ENCODE measurements at places on chromosomes 5 and 9.

- no peak for DNase-seq
Observed at GRCh38 chr5:121182788-121183490, 668.7 kb upstream of the FTMT start.

- DNase-seq: no peak
Observed at GRCh38 chr5:115686051-115686737, 60.4 kb upstream of the TMED7 start.

GRCh38 chr5:131021646-131022045, 143.4 kb downstream of the HINT1 start:
- DNase-seq: no peak

DNA sequence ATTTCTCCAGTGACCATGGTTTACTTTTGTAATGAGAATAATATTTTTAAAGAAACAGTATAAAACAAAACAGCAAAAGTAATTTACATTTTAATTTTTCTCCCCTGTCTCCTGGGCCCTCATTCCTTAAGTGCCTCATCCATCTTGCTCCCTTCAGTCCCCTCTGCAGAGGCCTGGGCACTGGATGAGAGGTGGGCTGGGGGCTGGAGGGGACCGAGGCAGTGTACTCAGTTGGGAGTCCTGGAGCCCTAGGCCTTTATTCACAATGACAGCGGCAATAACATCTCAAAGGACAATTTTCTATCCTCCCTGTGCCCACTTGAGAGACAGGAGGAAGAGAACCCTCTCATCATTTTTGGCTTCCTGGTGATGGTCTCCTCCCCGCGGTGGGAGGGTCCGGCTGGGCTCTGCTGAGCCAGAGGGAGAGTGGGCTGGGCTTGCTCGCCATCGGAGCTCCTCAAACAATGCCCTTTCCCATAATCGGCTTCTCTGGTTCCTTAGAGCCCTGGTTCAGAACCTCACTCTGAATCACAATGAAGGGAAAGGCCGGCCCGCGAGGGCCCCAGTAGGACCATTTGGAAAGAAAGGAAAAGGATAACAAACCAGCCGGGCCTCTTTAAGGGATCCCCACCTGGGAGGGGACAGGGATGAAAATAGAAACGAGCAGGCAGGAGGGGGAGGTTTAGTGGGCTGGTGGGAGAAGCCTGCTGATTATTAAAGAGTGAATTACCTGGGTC, 9.7 kb upstream of the SMIM32 start:
- no peak for DNase-seq

GRCh38 chr5:156037151-156037909, 289.6 kb upstream of the SGCD start:
- DNase-seq: no peak

GRCh38 chr5:93019896-93020295, 561.1 kb downstream of the NR2F1-AS1 start:
- no peak for DNase-seq

GRCh38 chr9:91210318-91210717, 151.4 kb downstream of the AUH start:
- no peak for DNase-seq

- no peak for DNase-seq
Observed at GRCh38 chr9:9790216-9790872, 822.5 kb downstream of the PTPRD start.

DNA sequence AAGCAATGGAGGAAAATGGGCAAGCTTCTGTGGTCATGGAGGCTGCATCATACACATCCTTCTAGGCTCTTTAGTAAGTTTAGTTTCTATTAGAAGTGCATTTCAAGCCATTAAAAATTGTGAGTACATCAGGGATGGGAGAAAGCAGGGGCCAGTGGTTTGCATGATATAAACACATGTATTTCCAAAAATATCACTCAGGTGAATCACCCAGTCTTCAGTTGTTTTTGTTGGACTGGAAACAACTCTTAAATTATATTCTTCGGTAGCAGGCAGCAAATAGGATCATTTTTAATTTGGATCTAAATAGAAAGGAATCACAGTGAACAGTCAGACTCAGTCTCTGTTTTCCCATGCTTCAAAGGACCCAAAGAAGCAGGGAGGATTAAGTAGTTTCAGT, 657.9 kb downstream of the TLR4 start:
- no peak for DNase-seq

DNA sequence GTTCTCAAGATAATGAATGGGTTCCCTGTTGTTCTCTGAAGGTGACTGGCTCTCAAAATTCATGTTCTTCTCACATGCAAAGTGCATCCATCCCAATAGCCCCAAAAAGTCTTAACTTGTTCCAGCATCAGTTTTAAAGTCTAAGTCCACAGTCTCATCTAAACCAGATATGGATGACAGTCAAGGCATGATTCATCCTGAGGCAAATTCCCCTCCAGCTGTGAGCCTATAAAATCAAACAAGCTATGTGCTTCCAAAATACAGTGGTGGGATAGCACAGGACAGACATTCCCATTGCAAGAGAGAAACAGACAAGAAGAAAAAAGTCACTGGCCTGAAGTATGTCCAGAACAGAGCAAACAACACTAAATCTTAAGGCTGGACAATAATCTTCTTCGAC, 25.4 kb downstream of the FBXO10 start:
- DNase-seq: peak; percentile 62

DNA sequence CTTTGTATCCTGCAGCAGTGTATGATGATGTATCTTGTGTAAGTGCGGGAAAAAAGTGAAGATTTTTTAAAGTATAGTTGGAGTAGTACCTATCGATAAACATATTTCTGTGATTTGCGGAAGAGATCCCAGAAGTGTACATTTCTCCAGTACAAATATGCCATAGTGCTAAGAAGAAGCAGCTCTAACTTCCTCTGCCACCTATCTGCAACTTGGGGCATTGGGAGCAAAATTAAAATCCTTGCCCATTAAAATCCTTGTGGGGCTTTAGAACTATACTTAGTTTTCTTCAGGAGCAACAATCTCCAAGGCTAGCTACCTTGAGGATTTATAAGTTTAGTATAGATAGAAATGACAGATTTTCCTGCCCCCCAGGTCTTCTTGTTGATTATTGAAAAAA, 123.7 kb downstream of the VCAN start:
- no peak for DNase-seq

- DNase-seq: no peak
Observed at GRCh38 chr9:78188594-78188993, 47.3 kb upstream of the CEP78 start.

DNA sequence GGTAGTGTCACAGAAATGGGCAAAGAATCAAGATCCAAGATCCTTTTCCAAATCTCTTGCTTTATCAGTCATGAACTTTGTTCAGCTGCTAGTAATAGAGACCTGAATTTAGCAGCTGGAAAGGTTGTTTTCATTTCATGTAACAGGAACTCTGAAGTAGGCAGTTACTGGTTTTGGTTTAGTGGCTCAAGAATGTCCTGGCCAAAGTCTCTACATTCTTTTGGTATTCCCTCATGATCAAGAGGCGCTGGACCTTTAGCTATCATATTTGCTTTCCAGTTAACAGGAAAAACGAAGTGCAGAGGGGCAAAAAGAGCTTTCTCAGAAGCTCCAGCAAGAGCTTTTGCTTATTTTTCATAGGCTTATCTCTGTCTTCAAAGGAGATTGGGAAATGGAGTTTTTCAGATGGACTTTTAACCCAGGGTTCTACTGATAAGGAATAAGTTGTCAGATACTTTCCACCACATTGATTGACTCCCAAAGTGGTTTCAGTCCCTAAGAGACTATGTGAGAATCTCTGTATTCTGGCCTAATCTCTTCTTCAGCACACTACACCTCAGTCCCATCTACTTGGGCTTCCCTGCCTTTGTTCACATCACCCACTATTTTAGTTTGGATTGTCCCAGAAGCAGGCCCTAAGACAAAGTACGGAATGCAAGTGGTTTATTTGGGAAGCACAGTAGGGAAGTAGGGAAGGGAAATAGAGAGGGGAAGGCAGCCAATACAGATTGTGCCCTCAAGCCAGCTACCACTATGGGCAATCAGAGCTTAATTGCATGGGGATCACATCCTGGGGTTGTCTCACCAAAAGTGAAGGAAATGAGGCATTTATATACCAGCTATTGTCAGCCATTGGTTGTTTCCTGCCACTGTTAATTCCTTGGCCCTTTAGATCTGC, 359.3 kb downstream of the LRRC70 start:
- DNase-seq: no peak

GRCh38 chr5:40202814-40203440, 476.8 kb upstream of the PTGER4 start:
- no peak for DNase-seq

DNA sequence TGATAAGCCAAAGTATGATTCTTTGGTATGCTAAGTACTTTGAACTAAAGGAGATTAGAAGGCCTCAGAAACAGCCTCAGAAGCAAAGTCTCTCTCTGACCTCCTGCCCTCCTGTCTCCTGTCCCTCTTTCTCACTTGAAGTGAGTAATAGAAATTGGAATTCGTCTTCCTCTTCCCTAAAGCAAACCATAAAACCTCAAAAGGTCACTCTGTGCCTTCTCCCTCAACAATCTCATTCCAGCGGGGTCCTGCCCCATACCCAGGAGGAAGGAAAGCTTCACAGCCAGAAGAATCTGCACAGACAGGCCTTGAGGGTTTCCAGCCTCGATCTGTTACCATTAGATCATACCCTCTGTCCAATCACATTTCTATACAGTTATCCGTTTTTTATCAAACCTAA, 87.8 kb downstream of the HAPLN1 start:
- no peak for DNase-seq

GRCh38 chr9:128470560-128470959, 14.8 kb downstream of the ODF2 start:
- peak; percentile 49 for DNase-seq

Measured in AG09309 (cell line).